Mesothelial cell of epicardium (in vitro differentiated cells): ENCODE measurements at places on chromosomes 1 and 21. TPM values are rescaled to one million over a fixed set of nuclear protein-coding genes. Genes with fewer than 3 reads are reported as not detected.

DNA sequence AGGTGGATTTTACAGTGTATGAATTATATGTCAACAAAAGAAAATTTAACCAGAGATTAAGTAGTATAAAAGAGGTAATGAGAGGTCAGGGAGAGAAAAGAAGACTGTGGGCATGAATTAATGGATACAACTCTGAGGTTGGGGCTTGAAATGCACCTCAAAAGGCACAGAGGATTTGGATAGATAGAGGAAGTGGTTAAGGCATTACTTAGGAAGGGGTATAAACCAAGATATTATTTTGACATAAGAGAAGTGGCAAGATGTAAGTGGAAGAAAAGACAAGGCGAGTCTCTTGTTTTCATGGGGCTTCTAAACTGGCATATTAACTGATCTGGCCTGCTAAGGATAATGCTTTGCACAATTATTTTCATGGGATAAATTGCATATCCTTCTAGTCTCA is 34.1 kb downstream of the RAP1A start:
- H3K27ac ChIP-seq: no peak overlapping the region
- no peak overlapping the region for H3K4me3 ChIP-seq
- DNase-seq: no peak
- H3K36me3 ChIP-seq: peaks cover 2% of the 10 kb centered on the region
- peaks cover 22% of the 10 kb centered on the region for H3K4me1 ChIP-seq

DNA sequence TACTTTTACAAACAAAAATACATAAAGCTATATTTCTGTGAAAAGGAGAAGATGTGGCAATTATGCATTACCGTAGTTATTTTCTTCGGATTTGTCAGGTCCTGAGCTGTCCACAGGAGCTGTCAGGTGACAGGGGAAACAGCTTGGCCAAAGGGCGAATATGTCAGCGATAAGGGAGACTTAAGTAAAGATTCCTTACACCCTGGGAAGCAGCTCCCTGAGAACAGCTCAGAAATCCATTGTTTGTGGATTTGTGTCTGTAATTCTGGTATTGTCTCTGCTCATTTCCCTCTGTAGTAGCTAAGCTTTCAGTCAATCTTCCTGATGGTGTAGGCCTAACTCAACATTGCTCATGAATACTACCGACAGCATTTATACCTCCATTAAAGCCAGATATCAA is 7.1 kb upstream of the CD34 start:
- DNase-seq: no peak
- H3K27ac ChIP-seq: no peak overlapping the region

DNA sequence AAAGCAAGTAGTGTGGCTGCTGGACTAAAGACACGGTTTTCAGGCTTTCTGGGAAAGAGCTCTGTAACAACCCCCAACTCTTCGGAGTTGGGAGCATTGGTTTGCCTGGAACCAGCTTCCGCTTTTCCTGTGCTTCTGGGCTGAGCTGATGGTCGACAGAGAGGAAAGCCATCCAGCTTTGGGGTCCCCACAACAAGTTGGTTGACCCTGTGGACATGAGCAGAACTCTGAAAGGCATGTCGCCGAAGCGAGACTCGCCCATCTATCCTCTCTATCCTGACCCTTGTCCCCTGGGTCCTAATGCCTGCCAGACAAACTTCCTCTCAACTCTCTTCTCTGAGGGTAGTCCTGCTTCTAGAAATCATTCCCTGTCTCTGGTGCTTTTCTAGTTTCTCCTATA is 31.9 kb upstream of the FCGR2A start:
- peaks cover 10% of the 10 kb centered on the region for H3K4me1 ChIP-seq
- no peak overlapping the region for H3K27ac ChIP-seq
- no peak for DNase-seq
- H3K27me3 ChIP-seq: peaks cover 64% of the 10 kb centered on the region
- H3K4me3 ChIP-seq: peak overlapping the region; percentile 78

GRCh38 chr1:200028586-200029034 is 1.1 kb downstream of the NR5A2 start:
- H3K27ac ChIP-seq: no peak overlapping the region
- no peaks in the 10 kb centered on the region for H3K36me3 ChIP-seq
- peak overlapping the region; percentile 71 for H3K4me3 ChIP-seq
- H3K4me1 ChIP-seq: peaks cover 4% of the 10 kb centered on the region
- H3K27me3 ChIP-seq: peaks cover 36% of the 10 kb centered on the region

DNA sequence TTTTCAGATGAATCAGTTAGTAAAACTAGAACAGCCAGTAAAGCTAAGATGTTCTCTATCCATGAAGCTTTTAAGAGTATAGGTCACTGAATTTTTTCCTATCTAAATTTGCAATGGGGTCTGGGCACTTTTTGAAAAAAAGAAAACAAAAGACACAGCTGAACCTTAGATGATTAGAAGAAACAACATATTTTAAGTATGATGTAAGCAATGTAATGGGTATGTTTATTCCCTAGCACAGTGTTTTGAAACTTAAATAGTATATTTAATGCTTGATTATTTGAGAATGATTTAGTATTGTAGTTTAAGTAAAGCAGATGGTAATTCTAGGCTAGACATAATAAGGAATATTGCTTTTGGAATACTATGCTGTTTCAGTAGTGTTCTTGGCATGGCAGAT is 36.2 kb downstream of the KCTD3 start:
- no peak for DNase-seq
- no peaks in the 10 kb centered on the region for H3K27me3 ChIP-seq
- H3K36me3 ChIP-seq: peaks cover 25% of the 10 kb centered on the region
- peaks cover 43% of the 10 kb centered on the region for H3K4me1 ChIP-seq
- H3K4me3 ChIP-seq: no peak overlapping the region

- H3K36me3 ChIP-seq: no peaks in the 10 kb centered on the region
- H3K27ac ChIP-seq: peak overlapping the region; percentile 43
- peaks cover 11% of the 10 kb centered on the region for H3K4me1 ChIP-seq
- H3K27me3 ChIP-seq: peaks cover 21% of the 10 kb centered on the region
- no peak overlapping the region for H3K4me3 ChIP-seq
- no peak for DNase-seq
Measured at GRCh38 chr21:34986561-34987500, 62.3 kb downstream of the RUNX1 start.

DNA sequence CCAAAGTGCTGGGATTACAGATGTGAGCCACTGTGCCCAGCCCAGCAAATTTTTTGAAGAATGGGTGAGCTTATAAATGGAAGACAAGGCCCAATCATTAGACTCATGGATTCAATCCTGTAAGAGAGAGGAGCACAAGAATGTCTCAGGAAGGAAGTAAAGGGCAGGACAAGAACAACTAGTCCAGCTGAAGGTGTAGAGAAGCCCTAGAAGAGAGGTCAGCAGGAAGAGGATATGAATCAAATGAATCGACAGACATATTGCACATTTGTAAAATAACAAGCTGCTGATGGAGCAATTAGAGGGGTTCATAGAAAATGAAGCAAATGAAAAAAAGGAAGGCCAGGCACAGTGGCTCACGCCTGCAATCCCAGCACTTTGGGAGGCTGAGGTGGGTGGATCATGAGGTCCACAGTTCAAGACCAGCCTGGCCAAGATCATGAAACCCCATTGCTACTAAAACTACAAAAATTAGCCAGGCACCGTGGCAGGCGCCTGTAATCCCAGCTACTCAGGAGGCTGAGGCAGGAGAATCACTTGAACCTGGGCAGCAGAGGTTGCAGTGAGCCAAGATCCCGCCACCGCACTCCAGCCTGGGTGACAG is 74.9 kb downstream of the MIS18A start:
- DNase-seq: no peak
- H3K36me3 ChIP-seq: peaks cover 2% of the 10 kb centered on the region
- H3K4me3 ChIP-seq: no peak overlapping the region
- H3K27me3 ChIP-seq: no peaks in the 10 kb centered on the region
- peaks cover 19% of the 10 kb centered on the region for H3K4me1 ChIP-seq

DNA sequence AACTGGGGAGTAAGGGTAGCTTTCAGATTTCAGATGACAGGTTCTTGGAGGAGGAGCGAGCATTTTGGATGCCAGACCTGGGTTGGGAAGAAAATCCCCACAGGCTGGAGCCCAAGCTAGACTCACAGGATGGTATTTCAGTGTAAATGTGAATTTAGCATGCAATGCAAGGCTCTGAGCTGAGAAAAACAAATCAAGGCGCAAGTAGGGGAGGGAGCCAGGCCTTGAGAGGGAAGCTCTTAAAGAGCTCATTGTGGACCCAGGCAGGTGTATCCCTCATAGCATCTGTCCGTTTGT is 386.1 kb downstream of the MATN1 start:
- DNase-seq: peak; percentile 19
- H3K36me3 ChIP-seq: no peaks in the 10 kb centered on the region
- peaks cover 24% of the 10 kb centered on the region for H3K27me3 ChIP-seq
- H3K27ac ChIP-seq: no peak overlapping the region
- no peak overlapping the region for H3K4me3 ChIP-seq

GRCh38 chr1:231750818-231751362 is 124.3 kb downstream of the DISC1 start:
- peaks cover 3% of the 10 kb centered on the region for H3K4me1 ChIP-seq
- DNase-seq: no peak
- no peaks in the 10 kb centered on the region for H3K27me3 ChIP-seq
- H3K27ac ChIP-seq: no peak overlapping the region
- H3K4me3 ChIP-seq: no peak overlapping the region
- H3K36me3 ChIP-seq: peaks cover 27% of the 10 kb centered on the region

DNA sequence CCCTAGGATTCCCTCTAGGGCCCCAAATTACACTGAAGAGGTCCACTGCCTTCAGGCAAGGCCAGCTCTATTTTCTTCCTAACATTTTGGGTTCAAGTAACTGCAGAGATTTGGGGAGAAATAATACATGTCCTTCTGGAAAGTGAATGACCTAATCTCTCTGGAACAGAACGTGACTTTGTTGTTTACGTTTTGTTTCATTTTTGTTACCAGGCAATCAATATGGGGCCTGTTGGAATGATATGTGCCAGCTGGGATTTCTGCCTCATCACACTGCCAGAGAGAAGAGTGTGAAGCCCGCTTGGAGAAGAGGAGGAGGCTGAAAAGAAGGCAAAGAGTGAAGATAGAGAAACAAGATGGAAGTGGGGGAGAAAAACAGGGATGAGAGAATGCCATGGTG is 116.7 kb downstream of the FASLG start:
- H3K27ac ChIP-seq: no peak overlapping the region
- peaks cover 25% of the 10 kb centered on the region for H3K4me1 ChIP-seq
- no peak overlapping the region for H3K4me3 ChIP-seq
- no peaks in the 10 kb centered on the region for H3K27me3 ChIP-seq

- DNase-seq: no peak
- no peaks in the 10 kb centered on the region for H3K27me3 ChIP-seq
- H3K27ac ChIP-seq: no peak overlapping the region
- H3K36me3 ChIP-seq: no peaks in the 10 kb centered on the region
- H3K4me1 ChIP-seq: peaks cover 26% of the 10 kb centered on the region
Measured at GRCh38 chr1:60874718-60875117, 207.6 kb upstream of the NFIA start.

- no peak for DNase-seq
- H3K4me3 ChIP-seq: no peak overlapping the region
- peaks cover 12% of the 10 kb centered on the region for H3K4me1 ChIP-seq
- no peaks in the 10 kb centered on the region for H3K27me3 ChIP-seq
- H3K36me3 ChIP-seq: peaks cover 25% of the 10 kb centered on the region
Measured at GRCh38 chr1:70427976-70428375, 16.9 kb downstream of the CTH start.

- H3K4me1 ChIP-seq: peaks cover 20% of the 10 kb centered on the region
- H3K36me3 ChIP-seq: no peaks in the 10 kb centered on the region
- peak overlapping the region; percentile 9 for H3K4me3 ChIP-seq
Measured at GRCh38 chr1:27099135-27099586, 55.8 kb downstream of the SLC9A1 start.

DNA sequence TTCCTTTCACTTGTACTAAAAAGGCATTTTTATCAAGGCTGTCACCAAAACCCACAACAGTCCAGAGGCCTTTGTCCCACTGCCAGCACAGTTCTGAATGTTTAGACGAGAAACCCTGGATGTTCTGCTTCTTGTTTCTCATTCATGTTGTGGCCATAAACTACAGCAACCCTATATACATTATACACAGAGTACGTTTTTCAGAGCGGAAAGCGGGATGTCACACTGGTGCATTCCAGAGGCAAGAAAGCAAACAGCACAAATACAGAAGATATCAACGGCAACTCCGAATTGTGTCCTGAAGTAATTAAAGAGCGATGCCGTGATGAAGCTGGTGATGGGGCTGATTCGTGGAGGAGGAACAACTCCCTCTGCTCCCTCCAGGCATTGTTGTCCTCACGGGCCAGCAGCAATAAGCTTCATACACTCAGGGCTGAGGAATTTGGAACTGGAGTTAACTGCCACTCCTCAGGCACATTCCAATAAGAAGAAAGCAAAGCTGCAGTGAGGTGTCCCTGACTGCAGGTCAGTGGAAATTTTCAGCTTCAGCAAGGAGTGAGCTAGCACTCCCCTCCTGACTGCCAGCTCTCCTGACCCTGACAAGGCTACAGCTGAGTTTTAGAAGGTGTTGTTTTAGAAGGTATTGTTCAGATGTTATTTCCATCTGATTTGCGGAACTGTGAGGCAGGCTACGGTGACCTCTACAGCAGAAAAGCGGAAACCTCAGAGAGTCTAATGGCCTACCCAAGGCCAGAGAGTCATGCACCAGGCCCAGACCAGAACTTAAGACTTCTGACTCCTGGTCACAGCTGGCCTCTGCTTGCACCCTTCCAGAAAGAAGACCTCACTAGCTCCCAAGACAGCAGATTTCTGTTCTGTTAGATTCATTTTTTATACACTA is 149.0 kb downstream of the TGFBR3 start:
- DNase-seq: no peak
- H3K4me1 ChIP-seq: peaks cover 43% of the 10 kb centered on the region
- H3K4me3 ChIP-seq: peak overlapping the region; percentile 2
- peaks cover 7% of the 10 kb centered on the region for H3K36me3 ChIP-seq
- no peaks in the 10 kb centered on the region for H3K27me3 ChIP-seq
- H3K27ac ChIP-seq: peak overlapping the region; percentile 96

GRCh38 chr1:79903321-79903720 is 896.8 kb upstream of the ADGRL4 start:
- H3K36me3 ChIP-seq: no peaks in the 10 kb centered on the region
- H3K27ac ChIP-seq: no peak overlapping the region
- H3K27me3 ChIP-seq: no peaks in the 10 kb centered on the region
- H3K4me3 ChIP-seq: no peak overlapping the region
- H3K4me1 ChIP-seq: no peaks in the 10 kb centered on the region

CR1 gene
- 0.09 to 0.16 TPM (median 0.09 TPM) in 3 replicates for total RNA-seq

NHLH1 gene
- total RNA-seq: 0.27 to 0.38 TPM (median 0.32 TPM) in 3 replicates

OR2W3 gene
- total RNA-seq: 0.32 to 0.63 TPM (median 0.55 TPM) in 3 replicates

PLA2G2D gene
- total RNA-seq: not detected in 3 replicates

MOB3C gene
- 10.6 to 11.5 TPM (median 11.0 TPM) in 3 replicates for total RNA-seq

MAN1C1 gene
- 2.9 to 3.2 TPM (median 2.9 TPM) in 3 replicates for total RNA-seq

ASCL5 gene
- total RNA-seq: not detected in 3 replicates

GSTM5 gene
- total RNA-seq: 0.24 to 0.29 TPM (median 0.25 TPM) in 3 replicates

PLA2G5 gene
- 0.25 TPM in 1 of 3 replicates, not detected in the others for total RNA-seq
